ENCODE measurements at places on chromosomes 5 and 9. TPM values are rescaled to one million over a fixed set of nuclear protein-coding genes. Genes with fewer than 3 reads are reported as not detected.

DNA sequence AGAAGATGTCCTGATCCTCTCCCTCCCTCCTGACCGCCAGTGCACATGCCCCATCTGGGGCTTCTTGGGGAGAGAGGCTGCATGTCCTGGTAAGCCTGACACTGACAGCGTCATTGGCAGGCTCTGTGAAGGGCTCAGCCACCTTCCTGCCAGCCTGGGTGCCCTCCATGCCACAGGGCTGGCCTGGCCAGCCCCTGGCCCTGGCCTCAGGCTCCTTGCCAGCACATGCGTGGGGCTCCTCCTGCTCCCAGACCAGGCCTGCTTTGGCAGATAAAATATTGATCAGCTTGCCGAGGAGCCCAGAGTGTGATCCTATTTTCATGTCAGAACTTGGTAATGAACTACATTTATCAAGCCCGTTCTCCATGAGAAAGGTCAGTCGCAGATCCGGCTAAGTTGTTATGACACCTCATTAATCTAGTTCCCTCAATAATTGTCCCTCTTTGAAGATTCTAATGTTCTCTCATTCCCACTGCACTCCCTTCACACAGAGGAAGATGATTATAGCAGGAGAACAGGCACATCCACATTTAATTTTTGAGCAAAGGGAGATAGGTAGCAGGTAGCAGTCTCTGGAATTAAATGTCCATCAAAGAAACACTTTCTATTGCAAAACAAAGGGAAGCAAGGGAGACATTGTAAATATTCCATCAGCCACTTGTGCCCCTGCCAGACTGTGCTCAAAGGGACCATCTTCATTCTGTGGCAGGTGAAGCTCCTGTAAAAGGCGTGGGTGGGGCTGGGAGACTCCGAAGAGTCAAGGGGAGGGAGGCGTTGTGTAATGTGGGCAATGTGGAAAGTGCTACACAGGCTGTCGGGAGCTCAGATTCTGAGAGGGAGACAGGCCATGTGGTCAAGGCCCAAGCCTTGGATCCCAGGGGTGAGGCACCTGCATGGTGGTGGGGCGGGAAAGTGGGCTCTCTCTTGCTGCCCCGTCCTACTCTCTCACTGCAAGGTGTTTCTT, 272.0 kb downstream of the HSPA4 start:
- DNase-seq: no peak

The ANKRD55 gene
- total RNA-seq: 0.32 TPM

The CDC25C gene
- total RNA-seq: 0.64 TPM

DNA sequence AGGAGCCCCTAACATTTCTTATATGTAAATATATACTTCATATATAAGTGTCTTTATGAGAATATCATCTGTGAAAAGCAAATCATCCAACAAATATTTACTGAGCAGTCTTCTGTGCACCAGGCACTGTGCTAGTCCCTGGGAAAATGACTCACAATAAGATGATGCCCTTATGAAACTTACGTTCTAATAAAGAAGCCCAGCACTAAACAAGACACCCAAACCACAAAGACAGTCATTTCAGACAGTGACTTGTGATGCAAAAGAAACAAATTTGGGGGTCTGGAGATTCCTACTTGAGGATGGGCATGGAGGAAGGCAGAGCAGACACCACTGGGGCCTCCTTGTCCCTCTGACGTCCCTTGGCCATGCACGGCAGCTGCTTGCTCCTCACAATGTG, 30.6 kb upstream of the PPP1R2B start:
- DNase-seq: no peak

- no peak for DNase-seq
These were observed 14.3 kb downstream of the DIPK1B start for GRCh38 chr9:136726631-136727191.

The SLC6A19 gene
- not detected for total RNA-seq

DNA sequence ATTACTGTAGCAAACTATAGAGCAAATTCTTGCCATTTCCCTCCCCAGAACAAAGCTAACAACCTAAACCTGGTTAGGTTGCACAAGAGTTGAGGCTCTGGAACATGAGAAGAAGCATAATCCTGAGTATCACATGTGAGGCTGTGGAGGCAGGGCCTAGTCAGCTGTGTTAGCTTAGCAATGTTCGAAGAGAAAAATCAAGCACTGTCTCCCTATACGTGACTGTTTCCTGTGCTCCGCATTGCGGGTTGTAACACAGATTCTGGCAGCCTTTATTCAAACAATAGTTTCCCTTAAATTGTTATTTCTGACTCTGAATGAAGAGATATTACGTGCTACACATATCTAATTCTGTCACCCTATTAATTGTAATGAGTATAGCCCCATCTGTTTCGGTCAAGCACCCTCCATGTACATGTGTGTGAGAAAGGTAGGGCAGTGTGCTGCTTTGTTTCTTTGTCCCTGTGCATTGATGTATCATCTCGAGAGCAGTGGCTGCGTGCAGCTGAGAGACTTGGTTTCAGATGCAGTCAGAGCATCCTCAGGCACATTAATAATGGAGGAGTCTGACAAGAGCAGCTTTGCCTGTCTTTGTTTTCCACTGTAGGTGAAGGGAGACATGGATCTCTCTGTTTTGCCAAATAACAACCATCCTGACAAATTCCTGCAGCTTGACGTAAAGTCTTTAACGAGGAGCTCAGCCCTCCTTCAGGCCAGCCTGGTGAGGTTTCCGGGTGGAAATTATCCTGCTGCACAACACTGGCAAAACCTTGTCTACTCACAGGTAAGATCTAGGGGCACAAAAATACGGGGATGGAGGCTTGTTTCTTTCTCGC, at the start of gene MINAR2:
Gene MINAR2 (plus strand): TSS at position 523 of the 836 bp plus-strand sequence. CDS start 97 bp downstream, at position 620.
- DNase-seq: no peak

The AJM1 gene
- total RNA-seq: 1.1 TPM

GRCh38 chr9:136602193-136602885, 56.5 kb upstream of the NOTCH1 start:
- no peak for DNase-seq

GRCh38 chr5:131538177-131538593, 96.8 kb downstream of the RAPGEF6 start:
- DNase-seq: no peak

The KCTD16 gene
- 0.32 TPM for total RNA-seq

GRCh38 chr5:171367424-171368370, 20.0 kb upstream of the NPM1 start:
- no peak for DNase-seq

DNA sequence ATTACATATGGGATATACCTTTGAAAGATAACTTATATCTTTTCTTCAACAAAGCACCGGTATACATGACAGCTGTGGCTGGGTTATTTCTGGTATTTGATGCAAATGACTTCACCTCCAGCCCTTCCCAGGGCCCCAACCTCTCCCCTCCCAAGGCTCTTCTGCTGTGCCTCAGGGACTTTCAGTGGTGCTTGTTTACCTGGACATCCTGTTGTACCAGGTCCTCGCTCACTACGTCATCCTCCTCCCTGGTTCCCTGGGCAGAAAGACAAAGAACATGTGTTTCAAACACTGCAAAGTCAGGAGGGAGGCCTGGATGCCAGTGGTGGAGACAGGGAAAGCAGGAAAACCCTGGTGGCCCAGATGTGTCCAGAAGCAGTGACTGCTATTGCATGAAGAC, 23.4 kb downstream of the ANXA6 start:
- DNase-seq: peak; percentile 81

DNA sequence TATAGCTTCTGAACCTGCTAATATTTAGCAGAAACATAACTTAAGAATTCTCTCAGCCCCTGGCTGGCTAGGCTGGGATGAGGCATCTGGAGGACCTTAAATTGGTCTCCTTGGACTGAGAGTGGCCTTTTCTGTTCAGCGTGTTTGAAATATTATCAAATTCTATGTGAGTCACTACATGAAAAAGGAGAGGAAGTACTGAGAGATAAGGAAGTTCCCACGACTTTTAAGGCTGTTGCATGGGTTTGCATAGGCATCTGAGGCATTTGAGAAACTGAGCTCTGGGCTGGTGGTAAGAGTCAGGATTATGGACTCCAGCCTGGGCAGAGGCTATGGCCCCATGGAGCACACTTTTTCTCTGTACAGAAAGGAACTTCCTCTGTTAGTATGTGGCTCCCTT, 816.2 kb upstream of the GRAMD2B start:
- DNase-seq: no peak

- DNase-seq: no peak
These were observed 153.6 kb downstream of the CRB2 start for GRCh38 chr9:123509646-123510045.

DNA sequence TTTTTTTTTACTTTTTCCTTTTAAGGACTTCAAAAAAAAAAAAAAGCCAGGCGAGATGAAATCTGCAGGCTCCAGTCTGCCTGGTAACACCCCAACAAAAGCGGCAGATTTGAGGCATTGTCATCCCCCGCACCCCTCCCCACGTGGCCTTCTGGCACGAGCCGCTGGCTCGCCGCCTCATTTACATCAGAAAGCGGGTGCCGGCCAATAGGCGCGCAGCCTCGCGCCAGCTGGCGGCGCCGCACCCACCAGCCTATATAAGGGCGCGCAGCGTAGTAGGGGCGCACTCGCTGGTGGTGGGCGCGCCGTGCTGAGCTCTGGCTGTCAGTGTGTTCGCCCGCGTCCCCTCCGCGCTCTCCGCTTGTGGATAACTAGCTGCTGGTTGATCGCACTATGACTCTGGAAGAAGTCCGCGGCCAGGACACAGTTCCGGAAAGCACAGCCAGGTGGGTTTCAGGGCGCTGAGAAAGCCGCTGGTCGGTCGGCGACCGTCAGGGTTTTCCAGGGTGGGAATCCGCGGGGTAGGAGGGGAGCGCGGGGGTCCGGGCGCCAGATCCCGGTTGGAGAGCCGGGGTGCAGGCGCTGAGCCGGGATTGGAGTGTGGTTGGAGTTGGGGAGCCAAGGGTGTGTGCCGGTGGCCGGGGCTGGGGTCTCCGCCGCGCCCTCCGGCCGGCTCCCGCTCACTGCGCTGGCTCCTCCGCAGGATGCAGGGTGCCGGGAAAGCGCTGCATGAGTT, at the start of gene GADD45G:
Gene GADD45G (plus strand): TSS at position 284 of the 736 bp plus-strand sequence. CDS start 110 bp downstream, at position 394.
- DNase-seq: peak; percentile 75

The SPINK5 gene
- total RNA-seq: under 0.01 TPM

GRCh38 chr9:2291980-2292704, 277.0 kb downstream of the SMARCA2 start:
- DNase-seq: no peak

GRCh38 chr9:105024529-105024928, 96.6 kb upstream of the ABCA1 start:
- DNase-seq: no peak

The PCDHGA7 gene
- total RNA-seq: 10.0 TPM

The MCC gene
- 24.3 TPM for total RNA-seq

- no peak for DNase-seq
These were observed 294.3 kb downstream of the FBXL7 start for GRCh38 chr5:15794052-15794985.

The GRXCR2 gene
- total RNA-seq: not detected

- no peak for DNase-seq
These were observed 97.2 kb downstream of the TRIO start for GRCh38 chr5:14240359-14240758.

DNA sequence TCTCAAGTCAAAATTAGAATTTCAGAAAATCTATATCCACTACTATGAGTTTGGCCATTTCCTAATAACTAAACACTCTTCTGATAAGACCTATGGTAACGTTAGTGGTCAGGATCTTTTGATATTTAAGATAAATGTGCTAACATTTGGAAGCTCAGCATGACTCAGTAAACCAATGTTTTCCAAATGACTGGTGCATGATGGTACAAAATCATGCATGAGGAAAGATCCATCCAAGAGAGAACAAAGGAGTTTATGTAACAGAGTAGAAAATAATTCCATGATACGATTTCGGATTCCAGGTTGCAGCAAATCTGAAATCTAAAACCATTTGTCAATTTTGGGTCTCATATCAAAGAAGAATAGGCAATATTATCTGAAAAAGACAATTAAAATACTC, 279.2 kb downstream of the NSG2 start:
- DNase-seq: no peak

GRCh38 chr5:111942201-111942600, 185.2 kb upstream of the NREP start:
- DNase-seq: no peak

- no peak for DNase-seq
These were observed 138.8 kb upstream of the COL5A1 start for GRCh38 chr9:134502809-134503211.

The CSF1R gene
- total RNA-seq: 11.5 TPM

The SERF1A gene
- total RNA-seq: 4.8 TPM

The SLC12A7 gene
- total RNA-seq: 21.4 TPM

The RMND5B gene
- total RNA-seq: 36.3 TPM

The PCDHA11 gene
- total RNA-seq: 4.3 TPM

The SLC25A48 gene
- 1.8 TPM for total RNA-seq

- DNase-seq: no peak
These were observed 20.4 kb downstream of the FOXI1 start for GRCh38 chr5:170126061-170126460.

- no peak for DNase-seq
These were observed 1295.6 kb upstream of the CDH6 start for GRCh38 chr5:29897916-29898315.

DNA sequence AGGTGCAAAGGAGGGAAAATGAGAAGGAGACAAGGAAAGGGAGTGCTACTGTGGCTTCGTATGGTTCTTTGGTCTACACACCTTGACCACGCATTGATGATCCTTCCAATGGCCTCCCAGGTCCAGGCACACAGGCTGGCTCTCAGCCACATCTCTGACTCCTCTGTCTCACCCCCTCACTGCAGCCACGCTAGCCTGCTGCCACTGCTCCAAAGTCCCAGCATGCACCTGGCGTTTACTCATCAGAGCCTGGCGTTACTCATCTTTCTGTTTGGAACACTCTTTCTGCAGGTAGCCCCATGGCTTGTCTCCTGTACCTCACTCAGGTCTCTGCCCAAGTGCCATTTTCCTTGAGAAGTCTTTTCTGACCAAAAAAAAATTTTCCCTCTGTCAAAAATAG, 195.5 kb downstream of the SNCAIP start:
- no peak for DNase-seq

DNA sequence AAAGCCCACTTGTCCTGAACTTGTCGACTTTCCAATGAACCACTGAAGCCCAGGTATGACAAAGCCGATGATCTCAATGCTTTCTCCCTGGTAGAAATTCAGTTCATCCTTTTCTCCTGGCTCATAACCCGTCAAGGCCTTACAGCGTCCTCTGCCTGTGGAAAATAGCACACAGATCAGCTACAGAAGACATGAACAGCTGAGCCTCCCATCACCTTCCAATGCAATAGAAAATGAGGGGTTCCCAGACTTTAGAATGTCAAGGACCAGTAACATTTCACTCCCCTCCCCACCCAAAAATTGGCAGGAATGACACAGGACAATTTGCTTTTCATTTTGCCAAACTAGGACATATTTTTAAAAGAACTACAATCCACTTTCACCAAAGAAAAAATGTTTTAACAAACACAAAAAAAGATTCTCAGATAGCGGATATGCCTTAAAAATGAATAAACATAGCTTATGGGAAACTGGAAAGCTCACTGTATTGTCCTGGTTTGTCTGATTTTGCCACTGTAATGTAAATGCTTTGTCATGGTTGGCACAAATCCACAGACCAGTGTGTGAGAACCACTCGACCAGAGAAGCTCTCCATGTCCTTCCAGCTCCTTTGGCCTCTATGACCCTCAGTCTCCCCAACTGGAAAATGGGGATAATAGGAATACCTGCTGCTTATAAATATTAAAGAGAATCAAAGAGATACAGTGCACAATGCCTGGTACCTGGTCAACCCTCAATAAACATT, 24.4 kb downstream of the SH3TC2 start:
- no peak for DNase-seq

- no peak for DNase-seq
These were observed 132.6 kb downstream of the PLK2 start for GRCh38 chr5:58327289-58327688.

The ZNF618 gene
- 4.6 TPM for total RNA-seq

GRCh38 chr5:164373876-164374275, 868.5 kb downstream of the MAT2B start:
- DNase-seq: no peak

The PCDHB13 gene
- 4.8 TPM for total RNA-seq

The GPR150 gene
- total RNA-seq: not detected

The PCDHGA4 gene
- total RNA-seq: 12.1 TPM

- DNase-seq: no peak
These were observed 125.7 kb downstream of the FGF18 start for GRCh38 chr5:171544913-171545765.

All from breast epithelium (tissue), 4 donors.